Amniotic epithelial cell (primary cell): ENCODE measurements at places on chromosomes 12 and 14.

DNA sequence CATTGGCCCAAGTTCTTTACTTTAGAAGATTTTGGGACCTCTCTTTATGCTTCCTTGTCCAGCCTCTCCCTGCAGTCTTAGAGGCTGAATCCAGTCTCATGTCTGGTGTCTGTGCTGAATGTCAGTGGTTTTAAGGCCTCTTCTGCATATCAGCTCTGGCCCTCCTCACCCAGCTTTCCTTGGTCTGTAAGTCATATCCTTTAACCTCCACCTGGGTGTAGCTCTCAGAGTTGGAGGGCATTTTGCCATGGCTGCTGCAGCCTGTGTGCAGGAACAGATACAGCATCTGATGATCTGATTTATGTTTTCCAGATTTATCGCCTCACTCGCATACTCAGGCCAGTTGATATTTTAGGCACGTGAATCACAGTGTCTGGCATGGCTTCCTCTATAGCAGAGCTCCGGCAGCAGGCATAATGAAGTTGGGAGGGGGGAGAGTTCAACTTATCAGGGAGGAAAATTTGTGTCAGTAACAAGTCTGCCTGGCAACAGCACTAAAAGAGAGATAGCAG is 335.0 kb downstream of the PCNX1 start:
- DNase-seq, result peak; percentile 86

DNA sequence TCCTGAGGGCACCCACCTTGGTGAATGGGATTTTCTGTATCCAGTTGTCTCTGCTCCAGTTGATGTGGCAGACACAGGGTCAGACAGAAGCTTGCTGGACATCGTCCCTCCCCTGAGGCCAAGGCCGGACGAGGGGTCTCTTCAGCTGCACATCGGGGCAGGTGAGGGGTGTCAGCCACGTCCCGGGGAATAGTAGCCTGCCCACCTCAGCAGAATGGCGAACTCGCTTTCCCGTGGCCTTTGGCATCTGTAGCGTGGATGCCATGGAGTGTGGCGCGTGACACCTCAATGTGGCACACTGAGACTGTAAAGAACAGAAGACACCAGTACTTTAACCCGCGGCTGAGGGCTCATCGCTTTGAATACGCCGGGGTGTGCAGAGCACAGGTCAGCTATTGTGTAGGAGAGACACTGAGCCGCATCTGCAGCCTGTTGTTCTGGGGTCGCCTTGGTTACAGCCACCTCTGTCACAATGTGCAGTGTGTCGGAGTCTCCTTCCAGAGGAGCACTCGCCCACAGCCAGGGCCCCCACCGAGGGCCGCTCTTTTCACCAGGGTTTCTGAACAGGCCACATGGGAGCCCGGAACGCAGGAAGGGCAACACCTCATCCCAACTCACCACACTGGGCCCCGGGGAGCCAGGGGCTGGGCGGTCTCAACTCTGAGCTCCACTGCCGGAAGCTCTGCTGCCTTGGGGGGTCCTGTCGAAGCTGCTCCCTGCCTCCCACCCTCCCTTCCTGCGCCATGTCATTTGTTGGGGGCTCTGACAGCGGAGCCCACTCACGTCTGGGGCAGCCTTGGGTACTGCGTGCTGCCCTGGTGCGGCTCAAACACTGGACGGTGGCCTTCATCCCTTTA is 77.0 kb downstream of the ADGRD1 start:
- no peak for DNase-seq

- DNase-seq, result peak; percentile 88
These were observed 12.9 kb upstream of the MSI1 start for GRCh38 chr12:120381752-120382419.

- no peak for DNase-seq
These were observed 24.9 kb downstream of the TBX3 start for GRCh38 chr12:114659084-114659483.

GRCh38 chr12:124428792-124429281 is 133.9 kb downstream of the RFLNA start:
- DNase-seq, result no peak

DNA sequence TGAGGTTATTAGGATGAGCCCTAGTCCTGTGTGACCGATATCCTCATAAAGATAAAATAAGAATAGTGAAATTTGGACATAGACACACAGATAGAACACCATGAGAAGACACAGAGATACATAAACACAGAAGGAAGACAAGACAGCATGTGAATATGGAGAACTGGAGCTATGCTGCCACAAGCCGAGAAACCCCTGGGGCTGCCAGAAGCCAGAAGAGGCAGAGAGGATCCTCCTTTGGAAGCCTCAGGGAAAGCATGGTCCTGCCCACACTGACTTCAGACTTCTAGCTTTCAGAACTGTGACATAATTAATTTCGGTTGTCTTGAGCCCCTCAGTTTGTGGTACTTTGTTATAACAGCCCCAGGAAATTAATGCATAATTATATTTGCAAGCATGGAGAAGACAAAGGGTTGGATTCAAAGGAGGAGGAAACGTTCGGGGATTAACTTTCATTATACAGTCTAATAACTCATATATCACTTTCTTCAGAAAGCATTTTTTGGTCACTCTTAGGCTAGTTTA is 1501.8 kb upstream of the FLRT2 start:
- DNase-seq, result no peak

GRCh38 chr12:114592946-114593345 is 91.0 kb downstream of the TBX3 start:
- no peak for DNase-seq

GRCh38 chr14:87690076-87690613 is 302.8 kb downstream of the GALC start:
- DNase-seq, result no peak

- DNase-seq, result no peak
These were observed 5.0 kb downstream of the CHURC1 start for GRCh38 chr14:64919215-64919614.

DNA sequence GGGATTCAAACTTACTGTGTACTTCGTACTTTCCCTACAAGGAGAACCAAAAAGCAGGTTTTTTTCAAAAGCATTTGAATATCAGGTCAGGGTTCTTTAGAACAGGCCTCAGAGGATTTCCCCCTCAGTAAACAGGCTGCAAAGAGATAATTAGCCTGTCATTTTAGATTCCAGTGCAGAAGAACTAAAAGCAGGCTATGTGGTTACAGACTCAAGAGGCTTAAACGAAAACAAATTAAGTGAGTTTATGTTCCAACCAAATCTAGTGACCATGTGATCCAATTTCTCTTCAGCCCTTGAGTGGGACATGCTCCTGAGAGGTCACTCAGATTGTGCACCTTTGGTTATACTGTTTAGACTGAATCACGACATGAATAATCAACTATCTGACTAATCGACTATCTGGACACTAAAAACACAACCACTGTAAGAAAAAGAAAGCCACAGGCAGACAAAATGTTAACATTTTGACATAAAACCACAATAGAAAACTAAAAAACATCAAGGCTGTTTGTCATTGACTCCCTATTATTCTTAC is 4.5 kb downstream of the TMED8 start:
- DNase-seq, result peak; percentile 43

- no peak for DNase-seq
These were observed 278.5 kb upstream of the PLEKHG7 start for GRCh38 chr12:92424338-92424737.

GRCh38 chr12:13559318-13559978 is 362.9 kb downstream of the EMP1 start:
- DNase-seq, result no peak

DNA sequence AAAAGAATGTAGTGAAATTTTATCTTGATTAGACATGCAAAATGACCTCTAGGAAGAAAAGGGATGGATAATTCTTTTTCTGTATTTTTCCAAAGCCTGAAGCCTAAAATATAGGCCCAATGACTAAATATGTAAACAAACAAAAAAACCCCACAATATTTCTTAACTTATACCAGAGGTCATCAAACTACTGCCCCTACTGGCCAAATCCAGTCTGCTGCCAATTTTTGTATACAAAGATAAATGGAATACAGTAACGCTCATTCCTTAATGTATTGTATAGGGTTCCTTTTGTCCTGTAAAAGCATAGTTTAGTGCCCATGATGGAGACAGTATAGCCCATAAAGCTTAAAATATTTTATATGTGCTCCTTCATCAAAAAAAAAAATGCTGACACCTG is 145.7 kb upstream of the ALG10 start:
- no peak for DNase-seq

DNA sequence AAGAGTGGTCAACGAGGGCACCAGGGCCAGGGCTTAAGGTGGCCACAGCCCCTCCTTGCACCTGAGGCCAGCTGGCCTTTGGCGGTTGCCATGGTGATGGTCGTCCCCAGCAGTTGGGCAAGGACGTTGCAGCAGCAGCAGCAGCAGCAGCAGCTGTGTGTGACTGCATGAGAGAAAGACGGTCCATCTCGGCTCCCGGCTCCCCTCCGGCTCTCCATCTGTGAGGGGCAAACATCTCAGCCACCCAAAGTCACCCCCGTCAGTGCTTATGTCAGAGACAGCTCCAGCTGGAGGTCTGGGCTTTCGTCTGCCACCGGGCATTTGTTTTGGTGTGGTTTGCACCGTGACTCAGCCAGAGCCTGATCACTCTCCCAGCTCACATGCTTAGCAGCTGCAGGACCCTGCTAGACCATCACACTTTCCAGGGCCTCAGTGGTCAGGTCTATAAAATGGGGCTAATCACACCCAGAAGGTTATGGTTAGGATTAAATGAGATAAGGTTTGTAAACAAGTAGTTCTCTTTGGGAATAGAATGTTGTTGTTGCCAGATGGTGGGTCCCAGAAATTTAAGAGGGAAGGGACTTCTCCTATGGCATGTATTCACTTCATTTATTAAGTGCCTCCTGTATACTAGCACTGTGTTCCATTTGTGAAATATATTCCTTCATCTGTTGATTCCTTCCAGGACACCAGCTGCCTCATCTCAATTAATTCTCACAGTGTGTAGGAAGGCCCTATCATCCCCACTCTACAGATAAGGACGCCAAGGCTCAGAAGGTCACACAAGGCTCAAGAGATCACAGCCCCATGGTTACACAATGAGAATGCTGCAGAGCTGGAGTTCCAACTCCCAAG is 212.6 kb upstream of the LHX5 start:
- DNase-seq, result no peak

DNA sequence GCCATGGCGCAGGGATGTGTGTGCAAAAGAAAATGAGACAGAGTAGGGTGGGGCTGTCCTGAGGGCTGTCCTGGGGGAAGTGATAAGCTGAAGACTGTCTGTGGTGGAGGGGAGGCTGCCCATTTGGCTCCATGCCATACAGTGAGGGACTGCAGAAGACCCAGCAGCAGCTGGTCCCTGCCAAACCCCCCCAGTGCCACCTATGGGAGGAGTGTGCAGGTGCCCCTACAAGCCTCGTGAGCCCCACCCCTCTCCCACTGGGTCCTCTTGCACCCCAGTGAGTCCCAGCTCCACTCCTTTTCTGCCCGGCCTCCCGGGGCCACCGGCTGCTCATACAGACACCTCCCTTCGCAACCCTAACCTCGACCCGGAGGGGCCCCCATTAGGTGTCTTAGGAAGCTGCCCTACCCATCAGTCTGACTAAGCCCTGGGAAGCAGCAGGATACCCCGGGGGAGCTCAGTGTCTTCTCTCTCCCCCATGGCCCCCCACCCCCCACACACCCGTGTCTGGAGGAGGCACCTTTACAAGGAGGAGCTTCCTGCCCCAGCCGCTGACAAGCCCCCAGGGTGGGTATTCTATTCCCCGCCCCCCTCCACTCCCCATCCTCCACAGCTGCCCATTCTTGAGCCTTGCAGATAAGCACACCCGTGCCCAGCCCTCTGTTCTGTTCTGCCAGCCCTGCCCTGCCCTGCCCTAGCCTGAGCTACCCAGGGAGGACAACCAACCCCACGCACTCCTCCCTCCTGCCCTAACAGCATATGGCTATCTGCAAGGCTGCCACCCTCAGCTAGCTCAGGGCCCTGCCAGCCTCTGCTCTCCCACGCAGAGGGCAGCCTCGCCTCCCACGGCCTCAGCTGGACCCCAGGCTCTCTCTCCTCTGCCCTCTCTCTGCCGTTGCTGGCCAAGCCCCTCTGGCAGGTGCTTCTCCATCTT is 41.9 kb downstream of the SLC6A12 start:
- peak; percentile 9 for DNase-seq

GRCh38 chr12:87656311-87656710 is 372.9 kb downstream of the C12orf50 start:
- DNase-seq, result no peak

DNA sequence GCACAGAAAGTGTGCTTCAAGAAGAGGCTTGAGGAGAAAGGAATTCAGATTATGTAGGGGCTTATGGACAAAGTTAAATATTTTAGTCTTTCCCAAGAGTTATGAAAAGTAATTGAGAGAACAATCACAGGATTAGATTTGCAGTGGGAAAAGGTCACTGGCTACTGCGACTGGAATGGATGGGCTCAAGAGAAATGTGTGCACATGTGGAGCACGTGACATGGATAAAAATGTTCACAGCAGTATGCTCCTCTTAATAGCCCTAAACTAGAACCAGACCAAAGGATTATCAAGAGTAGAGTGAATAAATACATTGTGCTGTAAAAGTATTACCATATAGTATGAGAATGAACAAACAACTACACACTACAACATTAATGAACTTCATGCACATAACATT is 78.1 kb downstream of the ABCD2 start:
- DNase-seq, result no peak

DNA sequence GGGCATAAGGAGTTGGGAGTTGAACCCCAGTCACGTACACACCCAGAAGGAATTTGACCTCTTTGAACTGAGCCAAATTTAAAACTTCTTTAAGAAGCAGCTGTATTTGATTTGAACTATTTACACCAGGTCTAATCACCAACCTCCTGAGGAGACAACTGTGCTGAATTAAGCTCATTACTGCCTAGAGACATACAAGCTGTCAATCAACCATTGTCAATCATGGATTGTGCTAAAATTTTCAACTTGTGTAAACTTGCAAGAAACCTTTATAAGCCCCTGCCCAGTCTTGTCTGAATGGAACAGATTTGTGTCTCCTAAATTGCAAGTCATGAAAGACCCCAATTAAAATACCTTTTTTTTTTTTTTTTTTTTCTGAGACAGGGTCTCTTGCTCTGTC is 44.3 kb upstream of the RESF1 start:
- no peak for DNase-seq

DNA sequence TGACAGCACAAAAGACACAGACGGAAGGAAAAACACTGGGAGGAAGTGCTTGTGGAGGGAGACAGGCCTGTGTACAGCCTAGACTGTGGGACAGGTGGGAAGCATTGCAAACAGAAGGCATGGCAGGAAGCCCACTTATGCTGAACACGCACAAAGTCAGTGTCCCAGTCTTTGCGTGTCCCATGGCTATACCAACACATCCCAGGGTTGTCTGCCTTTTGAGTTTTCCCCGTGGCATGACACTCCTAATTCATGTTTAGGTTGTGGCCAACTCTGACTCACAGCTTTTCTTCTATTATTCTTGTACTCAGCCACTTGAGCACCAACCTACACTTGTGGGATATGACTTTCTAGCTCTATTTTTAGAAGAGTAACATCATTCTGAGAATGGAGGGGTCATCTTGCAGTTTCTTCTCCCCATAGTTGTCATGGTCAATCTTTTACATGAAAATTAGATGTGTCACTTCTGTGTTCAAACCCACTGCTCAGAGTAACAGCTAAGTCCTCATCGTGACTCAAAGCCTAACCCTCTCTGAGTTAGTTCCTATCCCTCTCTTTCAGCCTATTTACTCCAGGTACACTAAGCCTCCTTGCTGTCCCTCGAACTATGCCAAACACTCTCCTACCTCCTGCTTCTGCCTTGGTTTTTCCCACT is 27.5 kb upstream of the JPH4 start:
- DNase-seq, result no peak
